ENCODE measurements at places on chromosomes 1 and 21.

DNA sequence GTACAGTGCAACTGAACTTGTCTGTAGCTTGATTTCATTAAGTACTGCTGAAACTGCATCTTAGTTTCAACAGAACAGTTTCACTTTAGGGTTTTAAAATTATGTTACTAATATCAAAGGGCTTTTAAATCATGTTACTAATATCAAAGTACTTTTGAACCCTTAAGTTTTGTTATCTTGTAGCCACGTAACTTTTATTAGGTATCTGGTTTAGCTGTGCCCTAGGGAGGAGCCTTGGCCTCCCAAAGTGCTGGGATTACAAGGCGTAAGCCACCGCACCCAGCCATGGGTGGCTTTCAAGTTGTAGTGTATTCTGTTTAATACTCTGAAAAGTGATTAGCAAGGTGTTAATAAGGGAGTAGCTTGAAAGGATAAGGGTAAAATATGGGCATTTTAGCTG, 2.0 kb downstream of the KDM4A start:
- DNase-seq, result no peak

DNA sequence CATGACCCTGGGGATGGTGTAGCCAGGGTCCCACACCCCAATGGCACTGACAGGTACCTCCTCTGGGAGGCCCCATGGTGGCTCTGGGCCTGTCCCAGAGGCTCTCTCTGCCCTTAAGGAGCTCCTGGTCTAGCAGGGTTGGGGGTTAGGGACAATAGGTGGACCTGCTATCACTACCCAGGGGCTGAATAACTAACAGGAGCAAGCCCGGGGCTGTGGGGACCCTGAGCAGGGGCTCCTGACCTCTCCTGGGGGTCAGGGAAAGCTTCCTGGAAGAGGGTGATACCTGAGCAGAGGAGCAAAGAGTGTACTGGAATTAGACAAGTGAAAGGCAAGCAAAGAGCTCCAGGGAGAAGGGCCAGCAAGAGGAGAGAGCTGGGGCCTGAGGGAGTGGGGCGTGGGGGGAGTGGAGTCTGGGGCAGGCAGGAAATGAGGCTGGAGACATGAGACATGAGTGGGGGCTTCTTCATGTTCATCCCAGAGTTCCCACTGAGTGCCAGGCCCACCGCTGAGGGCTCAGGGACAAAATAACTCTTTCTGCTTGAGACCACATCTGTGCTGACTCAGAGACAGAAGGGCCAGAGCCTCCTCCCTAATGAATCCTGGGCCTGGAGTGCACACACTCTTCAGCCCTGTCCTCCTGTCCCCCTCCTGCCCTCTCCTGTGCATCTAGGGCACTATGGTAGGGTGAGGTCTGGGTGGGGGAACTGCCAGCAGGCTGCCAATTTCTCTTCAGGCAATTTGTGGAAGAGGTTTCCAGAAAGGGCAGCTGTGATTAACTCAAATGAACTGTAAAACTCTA, 517.6 kb downstream of the PTPRU start:
- DNase-seq, result no peak

DNA sequence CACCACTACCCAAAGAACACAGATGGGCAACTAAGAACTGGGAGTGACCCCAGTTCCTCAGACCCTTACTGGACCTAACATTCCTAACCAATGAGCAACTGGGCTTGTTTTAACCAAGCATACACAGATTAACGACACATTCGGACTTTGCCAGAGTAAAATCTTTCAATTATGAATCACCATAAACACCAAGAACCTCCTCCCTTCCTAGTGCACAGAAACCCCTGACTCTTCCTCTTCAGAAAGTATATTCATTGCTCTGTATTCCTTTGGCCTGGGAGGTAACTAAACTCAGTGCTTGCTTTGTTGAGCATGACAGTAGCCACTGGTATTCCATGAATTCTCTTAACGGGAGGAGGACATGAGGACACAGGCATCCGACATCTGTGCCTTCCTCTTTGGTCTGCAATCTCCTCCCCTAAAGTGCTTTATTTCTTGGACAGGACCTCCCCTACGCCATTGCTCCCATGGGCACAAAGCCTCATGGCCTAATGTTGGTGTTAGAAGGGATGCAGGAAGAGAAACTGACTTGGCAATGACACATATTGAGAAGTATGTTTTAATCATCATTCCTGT, 42.7 kb downstream of the SEC16B start:
- DNase-seq, result no peak

GRCh38 chr1:69459244-69459643, 108.5 kb upstream of the LRRC7 start:
- no peak for DNase-seq
